ENCODE measurements at places on chromosomes 2 and 18.
A peak's percentile ranks its signal among the peaks of the same experiment; 100 is the strongest.

- no peak for DNase-seq
Measured at GRCh38 chr2:71629771-71630453, 176.6 kb downstream of the DYSF start.

DNA sequence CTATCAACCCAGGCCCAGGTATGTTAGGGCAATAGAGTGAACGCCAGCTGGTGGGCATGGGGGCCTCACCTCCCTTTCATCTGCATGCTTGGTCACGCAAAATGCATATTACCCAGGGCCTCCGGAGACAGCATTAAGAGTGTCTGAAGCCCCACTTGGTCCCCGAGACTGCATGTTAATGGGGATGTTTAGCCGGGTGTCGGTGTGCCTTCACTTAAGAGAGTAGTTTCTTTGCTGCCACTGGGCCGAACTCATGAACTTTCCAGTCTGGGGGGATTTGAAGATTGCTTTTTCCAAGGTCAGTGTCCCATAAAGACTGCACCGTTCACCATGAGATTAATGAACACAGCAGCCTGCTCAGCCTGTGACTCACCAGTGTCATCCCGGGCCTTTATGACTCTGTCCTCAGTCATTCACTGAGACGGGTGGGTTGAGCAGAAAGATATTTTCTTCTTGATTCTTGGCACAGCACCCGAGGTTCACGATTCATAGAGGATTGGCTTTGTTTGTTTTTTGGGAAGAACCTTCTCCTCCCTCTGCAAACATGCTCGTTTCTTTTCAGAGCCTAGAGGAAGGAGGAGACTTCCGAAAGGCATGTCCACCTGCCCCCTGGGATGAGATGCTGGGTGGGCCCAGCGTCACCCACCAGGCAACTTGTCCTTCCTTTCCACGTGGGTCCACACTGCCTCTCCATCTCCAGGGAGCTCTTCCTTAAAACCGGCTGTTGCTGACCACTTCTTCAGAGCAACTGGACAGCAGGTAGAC lies 199.1 kb downstream of the GLI2 start:
- peak; percentile 86 for DNase-seq

- no peak for DNase-seq
Measured at GRCh38 chr2:152328013-152328412, 7.0 kb upstream of the FMNL2 start.

GRCh38 chr2:237696461-237696860 lies 69.1 kb downstream of the LRRFIP1 start:
- no peak for DNase-seq

DNA sequence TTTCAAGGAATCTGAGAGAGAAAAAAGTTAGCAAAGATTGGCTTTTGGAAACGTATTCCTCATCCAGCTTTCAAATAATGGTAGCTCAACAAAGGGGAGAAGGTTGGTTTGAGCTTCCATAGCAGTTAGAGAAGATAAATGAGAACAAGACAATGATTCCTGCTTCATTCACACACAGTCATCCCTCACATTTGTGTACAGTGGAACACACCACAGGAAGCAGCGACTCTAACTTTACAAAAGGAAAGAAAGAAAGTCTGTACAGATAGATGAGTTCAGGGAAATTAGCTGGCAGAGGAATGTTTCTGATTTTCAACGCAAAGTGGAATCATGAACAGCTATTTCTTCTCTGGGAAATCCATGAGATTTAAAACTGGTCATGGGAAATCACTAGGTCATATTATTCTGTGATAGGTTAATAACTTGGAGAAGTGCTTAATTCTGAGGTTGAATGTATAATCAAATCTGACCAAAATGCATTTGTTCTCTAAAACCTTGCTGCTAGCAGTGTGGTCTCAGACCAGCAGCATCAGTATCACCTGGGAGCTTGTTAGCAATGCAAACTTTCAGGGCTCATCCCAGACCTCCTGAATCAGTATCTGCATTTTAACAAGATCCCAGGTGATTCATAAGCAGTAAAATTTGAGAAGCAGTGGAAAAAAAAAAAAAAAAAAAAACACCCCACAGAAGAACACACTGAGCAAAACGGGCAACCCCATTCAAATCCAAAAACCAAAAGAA lies 112.0 kb downstream of the GRB14 start:
- DNase-seq: no peak

DNA sequence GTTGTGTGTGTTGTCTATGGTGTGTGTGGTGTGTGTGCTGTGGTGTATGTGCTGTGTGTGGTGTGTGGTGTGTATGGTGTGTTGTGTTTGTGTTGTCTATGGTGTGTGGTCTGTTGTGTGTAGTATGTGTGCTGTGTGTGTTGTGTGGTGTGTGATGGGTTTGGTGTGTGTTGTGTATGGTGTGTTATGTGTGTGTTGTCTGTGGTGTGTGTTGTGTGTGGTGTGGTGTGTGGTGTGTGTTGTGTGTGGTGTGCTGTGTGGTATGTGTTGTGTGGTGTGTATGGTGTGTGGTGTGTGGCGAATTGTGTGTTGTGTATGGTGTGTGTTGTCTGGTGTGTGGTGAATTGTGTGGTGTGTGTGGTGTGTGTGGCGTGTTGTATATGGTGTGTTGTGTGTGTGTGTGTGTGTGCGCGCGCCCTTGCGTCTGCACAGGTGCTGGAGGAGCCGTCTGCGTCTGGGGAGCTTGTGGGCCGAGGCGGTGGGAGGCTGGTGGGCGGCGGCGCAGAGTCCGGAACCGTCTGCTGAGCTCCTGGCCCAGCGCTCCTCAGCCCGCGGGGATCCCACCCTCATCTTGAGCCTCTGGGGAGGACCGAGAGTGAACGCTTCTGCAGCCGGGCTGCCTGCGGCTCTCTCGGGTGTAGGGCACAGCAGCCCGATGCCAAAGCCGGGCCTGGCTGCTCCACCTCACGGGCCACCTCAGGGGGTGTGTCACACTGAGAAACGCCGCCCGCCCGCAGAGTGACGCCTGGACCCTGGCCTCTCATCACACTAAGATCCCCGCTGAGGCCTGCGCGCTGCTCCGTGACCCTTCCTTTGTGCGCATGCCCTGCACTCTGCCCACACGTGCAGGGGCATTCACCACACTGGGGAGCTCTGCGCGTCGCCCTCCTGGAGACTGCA lies 8.8 kb upstream of the ADI1 start:
- no peak for DNase-seq

GRCh38 chr18:37432436-37433195 lies 133.0 kb downstream of the CELF4 start:
- no peak for DNase-seq

DNA sequence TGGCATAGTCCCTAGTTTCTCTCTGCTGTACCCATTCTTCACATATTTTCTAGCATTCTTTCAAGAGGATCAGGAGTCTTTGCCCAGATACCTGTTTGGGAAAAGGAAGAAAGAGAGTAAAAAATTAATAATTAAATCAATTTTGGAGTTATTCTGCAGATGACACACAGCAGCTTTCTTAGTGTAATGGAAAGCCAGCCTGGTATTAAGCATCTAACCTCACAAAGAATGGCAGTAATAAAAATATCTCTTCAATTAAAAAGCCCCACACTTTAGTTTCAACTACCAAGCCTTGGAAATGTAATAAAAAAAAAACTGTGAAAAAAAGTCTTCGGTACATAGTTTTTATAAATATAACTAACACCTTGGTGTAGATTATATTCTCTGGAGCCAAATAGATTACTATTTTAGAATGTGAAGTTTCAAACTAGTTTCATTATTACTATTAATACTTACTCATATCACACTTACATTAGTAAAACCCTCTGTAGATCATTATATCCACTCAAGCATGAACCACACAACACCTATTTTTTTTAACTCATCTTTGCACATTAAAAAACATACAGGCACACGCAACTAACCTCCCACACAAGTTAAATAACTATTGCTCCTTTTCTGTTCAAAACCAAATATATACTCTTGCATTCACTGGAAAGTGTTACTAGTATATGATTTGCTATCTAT lies 90.9 kb downstream of the GPD2 start:
- DNase-seq: no peak

DNA sequence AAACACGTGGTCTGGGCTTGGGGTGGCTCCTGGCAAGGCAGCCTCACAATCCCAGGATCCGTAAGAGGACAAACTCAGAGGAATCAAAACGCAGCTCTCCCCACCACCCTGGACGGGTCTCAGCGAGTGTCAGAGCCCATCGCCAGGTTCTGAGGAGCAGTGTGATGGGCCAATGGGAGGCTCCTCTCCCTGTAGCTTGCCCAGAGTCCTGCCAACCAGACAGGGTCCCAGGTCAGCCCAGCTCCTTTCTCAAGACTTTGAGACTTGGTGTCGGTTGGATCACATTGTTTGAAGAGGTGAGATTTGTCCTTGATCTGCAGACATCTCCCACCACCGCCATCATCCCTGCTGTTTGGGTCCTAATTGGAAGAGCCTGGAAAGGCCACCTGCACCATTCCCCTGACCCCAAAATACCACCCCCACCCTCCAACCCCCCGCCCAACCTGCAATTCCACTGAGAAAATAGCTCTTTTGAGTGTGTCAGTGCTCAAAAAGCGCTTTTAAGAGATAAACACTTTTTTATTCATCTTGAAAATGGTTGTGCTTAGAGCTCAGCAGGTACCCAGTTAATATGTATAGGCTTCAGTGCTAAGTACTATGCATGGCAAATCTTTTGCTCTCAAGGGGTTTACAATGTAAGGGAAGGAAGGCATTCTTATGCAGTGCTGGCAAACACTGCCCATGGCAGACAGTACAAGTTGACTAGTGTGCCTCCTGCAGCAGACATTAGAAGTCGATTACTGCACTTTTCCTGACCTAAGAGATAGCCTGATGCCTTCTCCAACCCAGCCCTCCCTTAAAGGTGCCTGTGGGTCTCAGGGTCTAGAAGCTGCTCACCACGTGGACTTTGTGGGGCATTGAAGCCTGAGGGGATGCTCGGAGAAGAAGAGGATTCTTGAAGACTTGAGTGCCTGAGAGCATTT lies 50.6 kb downstream of the GLI2 start:
- no peak for DNase-seq

DNA sequence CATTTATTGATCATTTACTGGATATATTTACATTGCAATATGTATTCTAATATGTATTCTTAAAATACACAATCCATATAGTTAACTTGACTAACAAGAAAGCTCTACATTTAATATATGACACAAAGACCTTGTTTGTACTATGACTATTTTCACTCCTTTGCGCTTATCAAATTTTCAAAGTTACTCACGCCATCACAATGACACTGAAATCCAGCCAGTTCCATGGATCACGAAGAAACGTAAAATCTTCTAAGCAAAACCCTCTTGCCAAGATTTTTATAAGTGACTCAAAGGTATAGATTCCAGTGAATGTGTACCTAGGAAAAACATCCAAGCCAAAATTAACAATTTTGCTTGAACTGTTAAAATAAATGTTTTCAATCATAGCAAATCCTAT lies 39.6 kb downstream of the SCN3A start:
- no peak for DNase-seq

- DNase-seq: no peak
Measured at GRCh38 chr18:50569930-50570329, 10.0 kb downstream of the MAPK4 start.

DNA sequence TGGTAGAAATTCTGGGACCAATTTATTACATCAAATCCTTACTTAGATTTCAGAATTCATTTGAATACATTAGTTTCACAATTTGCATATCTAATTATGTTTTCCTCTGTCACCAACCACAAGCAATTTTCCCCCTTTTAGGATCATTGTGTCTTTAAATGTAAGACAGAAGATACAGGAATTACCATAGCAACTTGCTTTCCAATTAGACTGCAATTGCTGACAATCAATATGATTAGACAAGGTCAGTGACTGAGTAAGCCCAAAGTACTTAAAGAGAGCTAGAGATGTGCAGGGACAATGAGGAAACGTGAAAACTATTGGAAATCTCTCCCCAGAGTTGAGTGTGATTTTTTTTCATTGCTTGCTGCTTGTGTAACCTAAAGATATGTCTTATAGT lies 121.4 kb downstream of the FSHR start:
- no peak for DNase-seq

DNA sequence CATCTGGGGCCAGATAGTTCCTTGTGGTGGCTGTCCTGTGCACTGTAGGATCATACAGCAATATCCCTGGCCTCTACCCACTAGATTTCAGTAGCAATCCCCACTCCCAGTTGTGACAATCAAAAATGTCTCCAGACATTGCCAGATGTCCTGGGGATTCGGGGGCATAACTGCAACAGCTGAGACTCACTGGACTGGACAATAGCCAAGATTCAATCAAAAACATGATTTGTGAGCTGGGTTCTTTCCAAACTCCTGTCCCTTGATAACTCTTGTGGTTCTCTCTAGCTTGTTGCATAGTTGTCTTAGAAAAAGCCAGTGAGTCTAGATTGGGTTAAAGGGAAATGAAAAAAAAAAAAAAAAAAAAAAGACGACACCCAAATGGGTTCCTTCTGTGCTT lies 293.4 kb downstream of the CELF4 start:
- no peak for DNase-seq

DNA sequence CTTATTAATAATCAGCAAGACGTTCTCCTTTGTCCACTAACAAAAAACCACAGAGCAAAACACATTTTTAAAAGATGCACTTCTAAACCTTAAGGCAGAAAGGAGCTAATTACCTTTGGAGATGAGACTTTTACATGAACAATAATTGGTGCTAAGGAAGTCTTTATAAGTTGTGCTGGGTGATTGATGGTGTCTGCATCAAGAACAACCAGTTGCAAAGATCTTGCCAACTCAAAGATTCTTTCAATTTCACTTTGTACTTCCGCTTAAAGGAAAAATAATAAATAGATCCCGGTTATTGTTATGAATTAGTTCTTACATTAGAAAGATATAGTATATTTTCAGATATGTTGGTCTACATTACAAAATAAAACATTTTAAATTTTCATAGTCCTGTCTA lies 26.9 kb upstream of the ARL5A start:
- DNase-seq: no peak

DNA sequence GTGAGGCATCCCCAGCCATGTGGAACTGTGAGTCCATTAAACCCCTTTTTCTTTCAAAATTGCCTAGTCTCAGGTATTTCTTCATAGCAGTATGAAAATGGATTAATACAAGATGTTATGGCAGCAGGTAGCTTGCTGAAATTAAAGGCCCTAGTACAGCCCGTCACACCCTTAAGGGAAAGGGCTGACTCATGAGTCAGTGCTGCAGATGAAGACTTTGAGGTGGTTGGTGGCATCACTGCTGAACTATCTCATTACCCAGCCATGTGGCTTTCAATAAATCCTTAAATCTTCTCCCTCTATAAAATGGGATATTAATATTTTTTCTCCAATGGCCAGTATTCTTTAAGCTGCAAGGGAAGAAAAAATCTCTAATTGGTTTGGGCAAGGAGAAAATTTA lies 226.1 kb upstream of the CCDC68 start:
- DNase-seq: no peak

DNA sequence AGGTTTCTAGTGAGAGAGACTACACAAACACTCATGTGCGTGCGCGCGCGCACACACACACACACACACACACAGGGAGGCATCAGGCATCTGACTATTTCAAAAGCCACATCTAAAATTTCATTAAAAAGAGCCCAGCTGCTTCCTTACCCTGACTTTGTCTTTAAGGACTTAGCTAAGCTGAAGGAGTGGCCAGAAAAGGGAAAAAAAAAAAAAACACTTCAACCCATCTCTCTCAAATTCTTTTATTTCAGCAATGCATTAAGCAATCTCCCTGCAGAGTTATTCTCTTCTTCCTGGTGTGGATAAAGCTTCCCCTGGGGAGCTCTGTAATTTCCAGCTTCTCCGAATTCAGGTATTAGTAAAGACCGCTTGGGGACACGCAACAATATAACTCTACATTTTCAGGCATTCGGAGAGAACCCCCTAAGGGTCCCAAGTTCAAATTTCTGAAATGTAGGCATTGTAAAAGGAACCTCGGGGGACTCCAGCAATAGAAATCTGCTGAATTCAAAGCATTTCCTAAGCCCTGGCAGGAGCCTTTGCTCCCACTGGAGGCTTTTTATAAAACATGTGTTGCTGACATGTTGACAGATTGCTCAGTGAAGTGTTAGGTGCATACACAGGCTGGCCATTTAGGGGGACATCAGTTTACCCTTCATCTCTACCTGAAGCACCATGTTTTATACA lies 67.0 kb downstream of the ZNF521 start:
- no peak for DNase-seq

All from kidney epithelial cell (primary cell).